Stimulated activated CD8-positive, alpha-beta memory T cell treated with anti-CD3 and anti-CD28 coated beads, Interleukin-4, amount 100 ng/mL, for 24 hours (primary cell): ENCODE measurements at places on chromosomes 5 and 9.

GRCh38 chr9:106479679-106480078 is 383.3 kb upstream of the ZNF462 start:
- DNase-seq: no peak

- no peak for DNase-seq
Observed at GRCh38 chr9:133457233-133457632, 2.5 kb upstream of the CACFD1 start.

DNA sequence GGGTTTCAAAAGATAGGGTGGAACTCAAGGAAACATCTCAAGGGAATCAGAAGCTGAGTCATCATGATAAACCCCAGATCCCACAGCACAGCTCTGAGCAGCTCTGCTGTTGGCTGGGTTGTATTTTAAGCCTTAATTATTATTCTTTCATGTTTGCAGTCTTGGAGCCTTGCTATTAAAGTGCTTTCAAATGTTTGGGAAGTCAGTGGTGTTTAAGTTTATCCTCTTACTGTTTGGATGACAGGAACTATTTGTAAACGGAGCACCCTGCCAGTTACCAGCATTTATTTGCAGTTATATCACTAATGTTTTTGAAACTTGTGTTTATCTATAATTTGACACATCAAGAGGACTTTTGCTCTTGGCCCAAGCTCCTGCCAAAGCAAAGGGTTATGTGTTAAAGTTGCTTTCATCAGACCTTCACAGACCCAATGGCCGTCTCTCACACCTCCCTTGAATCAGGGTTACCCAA is 141.1 kb upstream of the SPDL1 start:
- DNase-seq: no peak

GRCh38 chr5:44663991-44664710 is 144.6 kb upstream of the MRPS30 start:
- DNase-seq: no peak

- no peak for DNase-seq
Observed at GRCh38 chr5:68565427-68565826, 349.9 kb downstream of the PIK3R1 start.
